Bronchial epithelial cell (primary cell): ENCODE measurements at places on chromosomes 3 and 15. TPM values are rescaled to one million over a fixed set of nuclear protein-coding genes. Genes with fewer than 3 reads are reported as not detected.
A peak's percentile ranks its signal among the peaks of the same experiment; 100 is the strongest.

- peak; percentile 2 for DNase-seq
These were observed 1043.5 kb upstream of the ALCAM start for GRCh38 chr3:104323226-104323625.

GRCh38 chr15:60994963-60995475, 234.1 kb downstream of the RORA start:
- no peak for DNase-seq

- no peak for DNase-seq
These were observed 109.0 kb upstream of the UNC13C start for GRCh38 chr15:53869044-53869805.

- peak; percentile 54 for DNase-seq
These were observed 7.3 kb downstream of the CCR5AS start for GRCh38 chr3:46399557-46399956.

GRCh38 chr15:41438206-41438605, 21.3 kb downstream of the RTF1 start:
- no peak for DNase-seq

- no peak for DNase-seq
These were observed 12.3 kb upstream of the DGKG start for GRCh38 chr3:186374376-186374775.

DNA sequence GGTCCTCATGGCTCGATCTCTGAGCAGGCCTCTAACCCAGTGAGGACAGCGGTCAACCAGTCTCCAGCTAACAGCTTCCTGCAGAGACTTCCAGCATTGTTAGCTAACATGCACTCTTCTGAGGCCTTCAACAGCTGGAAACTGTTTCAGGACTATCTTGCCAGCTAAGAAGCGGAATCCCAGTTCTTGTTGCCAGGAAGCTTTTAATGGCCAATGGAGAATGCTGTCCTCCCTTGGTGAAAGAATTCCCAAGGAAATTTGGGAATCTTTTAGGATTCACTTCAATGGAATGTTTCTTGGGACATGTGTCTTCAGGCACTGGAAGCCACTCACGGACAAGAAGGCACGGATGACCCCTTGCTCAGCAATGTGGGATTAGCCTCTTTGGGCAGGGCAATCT, 91.7 kb downstream of the CEMIP start:
- no peak for DNase-seq

GRCh38 chr15:26126070-26126469, 262.9 kb upstream of the ATP10A start:
- DNase-seq, result no peak

- DNase-seq, result no peak
These were observed 6.3 kb upstream of the EIF3J start for GRCh38 chr15:44530653-44531052.

DNA sequence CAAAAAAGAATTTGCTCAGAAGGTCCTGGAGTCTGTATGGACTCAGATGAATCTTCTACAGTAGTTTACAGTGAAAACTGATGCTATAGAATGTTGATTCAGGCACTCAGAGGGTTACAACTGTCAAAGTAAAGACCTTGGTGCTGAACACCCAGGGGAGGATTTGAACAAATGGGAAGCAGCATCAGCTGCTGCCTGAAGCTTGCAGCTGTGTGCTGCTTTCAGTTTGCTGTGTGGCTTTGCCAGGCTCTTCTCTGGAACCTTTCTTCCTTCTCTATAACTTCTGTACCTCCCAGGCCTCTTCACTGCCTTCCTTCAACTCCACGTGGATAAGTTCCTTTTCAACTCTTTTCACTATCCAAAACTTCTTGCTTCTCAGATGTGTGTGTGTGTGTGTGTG, 214.2 kb downstream of the GRM7 start:
- no peak for DNase-seq

- DNase-seq, result no peak
These were observed 6.7 kb downstream of the TADA3 start for GRCh38 chr3:9785602-9786001.

DNA sequence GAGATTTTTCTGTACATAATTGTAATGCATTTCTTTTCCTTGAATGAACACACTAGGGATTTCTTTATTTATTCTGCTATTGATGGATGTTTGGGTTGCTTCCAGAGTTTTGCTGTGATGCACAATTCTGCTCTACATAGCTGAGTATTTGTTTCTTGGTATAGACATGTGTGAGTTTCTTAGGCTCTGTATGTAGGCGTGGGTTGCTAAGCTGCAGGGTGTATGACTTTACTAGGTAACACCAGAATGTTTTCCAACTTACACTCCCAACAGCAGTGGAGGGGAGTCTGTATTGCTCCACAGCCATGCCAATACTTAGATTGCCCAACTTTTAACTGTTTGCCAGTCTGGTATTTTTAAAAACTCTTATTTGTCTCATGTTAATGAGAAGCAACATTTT, 155.5 kb upstream of the TNIK start:
- peak; percentile 12 for DNase-seq

- DNase-seq, result no peak
These were observed 2.8 kb upstream of the PAK2 start for GRCh38 chr3:196736670-196737374.

DNA sequence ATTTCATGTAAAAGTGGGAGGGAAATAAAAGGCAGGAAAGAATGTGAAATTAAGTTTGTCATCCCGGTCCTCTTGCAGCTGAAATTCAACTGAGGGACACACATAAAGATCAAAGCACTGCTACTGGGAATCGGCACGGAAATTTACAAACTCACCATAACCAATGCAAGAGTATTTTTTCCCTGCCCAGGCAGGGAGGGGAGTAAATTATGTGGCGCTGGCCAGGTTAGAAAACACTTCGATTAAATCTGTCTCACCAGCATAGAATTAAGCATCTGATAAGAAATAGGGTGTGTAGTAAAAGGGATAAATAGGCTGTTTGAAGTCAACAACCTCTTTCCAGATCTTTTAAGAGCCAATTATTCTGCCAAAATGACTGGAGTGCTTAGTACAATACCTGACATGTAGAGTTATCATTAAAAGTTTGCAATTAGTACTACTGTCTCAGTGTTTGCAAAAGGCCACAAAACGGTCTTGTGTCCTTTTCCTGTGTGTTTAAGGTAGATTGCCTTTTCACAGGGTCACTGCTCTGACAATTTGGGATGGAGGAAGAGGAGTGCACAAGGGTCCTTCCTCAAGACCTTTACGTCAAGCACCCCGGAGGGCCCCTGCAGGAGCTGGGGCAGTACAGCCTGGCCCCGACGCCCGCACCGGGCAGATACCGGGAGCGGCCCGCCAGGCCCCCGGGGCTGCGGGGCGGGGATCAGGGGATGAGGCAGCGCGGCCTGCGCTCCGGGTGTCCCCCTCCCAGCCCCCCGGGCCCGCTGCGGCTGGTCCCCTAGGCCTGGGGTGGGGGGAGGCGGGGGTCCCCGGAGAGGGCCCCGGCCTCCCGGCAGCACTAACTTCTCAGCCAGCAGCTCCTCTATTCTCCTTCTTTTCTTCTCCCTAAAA, 651 bp downstream of the UBA3 start:
- DNase-seq, result no peak

- no peak for DNase-seq
These were observed 276.2 kb upstream of the PLSCR5 start for GRCh38 chr3:146881356-146881755.

DNA sequence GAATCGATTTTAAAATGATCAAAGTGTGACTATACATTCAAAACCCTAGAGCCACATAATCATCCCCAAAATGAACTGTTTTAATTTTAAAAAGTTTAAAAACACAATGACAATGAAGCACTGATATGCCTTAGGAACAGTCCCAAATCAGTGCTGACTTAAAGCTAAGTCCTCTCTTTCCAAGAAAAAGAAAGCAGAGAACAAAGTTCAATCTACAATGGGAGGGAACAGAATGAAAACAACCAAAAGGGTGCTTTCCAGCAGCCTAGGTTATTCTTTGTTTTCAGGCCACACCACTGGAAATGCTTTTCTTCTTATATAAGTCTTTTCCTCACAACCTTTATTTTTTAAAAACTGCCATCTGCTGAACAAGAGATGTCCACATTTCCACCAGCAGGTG, 7.2 kb upstream of the STIMATE start:
- DNase-seq, result no peak

DNA sequence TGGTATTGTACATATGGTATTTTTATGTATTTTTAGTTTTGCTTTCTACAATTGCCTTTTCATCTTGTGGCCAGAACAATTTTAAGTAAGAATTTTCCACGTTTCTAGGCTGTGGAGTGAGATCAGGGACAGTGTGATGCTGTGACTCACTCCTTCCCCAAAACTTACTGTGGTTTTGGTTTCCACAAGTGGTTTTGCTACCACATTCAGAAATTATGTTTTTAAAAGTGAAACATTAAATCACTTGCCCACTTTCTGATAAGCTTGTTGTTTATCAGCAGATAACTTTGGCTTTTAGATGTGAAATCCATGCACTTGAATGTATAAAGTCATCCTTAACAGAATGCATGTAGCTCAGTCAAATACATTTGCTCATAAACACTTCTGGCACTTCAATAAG, 192.2 kb upstream of the THRB start:
- peak; percentile 24 for DNase-seq

GRCh38 chr15:41285285-41285684, 47.1 kb downstream of the OIP5 start:
- no peak for DNase-seq

DNA sequence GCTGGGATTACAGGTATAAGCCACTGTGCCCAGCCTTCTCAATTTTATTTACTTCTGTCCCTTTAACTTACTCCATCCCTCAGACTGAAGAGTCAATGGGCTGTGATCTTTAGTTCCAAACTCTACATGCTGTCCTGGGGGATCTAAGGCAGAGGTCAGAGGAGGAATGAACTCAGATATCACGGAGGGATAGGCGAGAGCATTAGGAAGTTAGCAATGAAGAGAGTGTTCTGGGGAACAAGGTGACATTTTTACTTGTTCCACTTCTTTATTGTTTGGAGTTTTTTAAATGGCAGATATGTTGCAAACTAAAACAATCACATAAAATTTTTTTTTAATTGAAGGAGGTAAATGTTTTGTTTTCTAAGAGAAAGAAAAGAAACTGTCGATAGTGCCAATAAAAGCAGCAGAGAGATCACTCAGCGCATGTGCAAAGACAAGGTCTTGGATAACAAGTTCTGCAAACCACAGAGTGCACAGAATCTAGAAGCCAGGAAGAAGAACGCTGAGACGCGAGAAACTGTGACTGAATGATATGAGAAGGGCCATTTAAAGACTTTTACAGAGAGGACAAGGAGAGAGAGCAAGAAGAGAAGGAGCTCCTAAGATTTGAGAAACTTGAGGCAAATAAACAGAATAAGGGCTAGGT, 10.8 kb upstream of the CA12 start:
- no peak for DNase-seq

GRCh38 chr15:65409036-65409631, 13.6 kb downstream of the IGDCC4 start:
- peak; percentile 79 for DNase-seq

GRCh38 chr3:117097351-117097750, 387.8 kb downstream of the TUSC7 start:
- DNase-seq, result no peak

GRCh38 chr3:54573858-54574257, 354.0 kb downstream of the LRTM1 start:
- DNase-seq, result no peak

- DNase-seq, result no peak
These were observed 21.4 kb downstream of the TPRA1 start for GRCh38 chr3:127569160-127569559.

PPM1L gene
- total RNA-seq, result 3.2 and 7.3 TPM in 2 replicates

EFHB gene
- total RNA-seq, result 0.13 and 0.26 TPM in 2 replicates

CCR4 gene
- total RNA-seq, result not detected in 2 replicates

ARRDC4 gene
- 3.9 and 80.6 TPM in 2 replicates for total RNA-seq

LARP6 gene
- 41.1 and 42.1 TPM in 2 replicates for total RNA-seq

AADAC gene
- total RNA-seq, result 0.13 TPM in 1 of 2 replicates, not detected in the other

CTDSPL gene
- 50.4 and 80.6 TPM in 2 replicates for total RNA-seq

ATP8B4 gene
- 0.26 and 1.1 TPM in 2 replicates for total RNA-seq

KBTBD13 gene
- not detected in 2 replicates for total RNA-seq

STRA6 gene
- 0.26 TPM in 2 replicates for total RNA-seq
